ENCODE measurements at places on chromosomes 12 and 14.

DNA sequence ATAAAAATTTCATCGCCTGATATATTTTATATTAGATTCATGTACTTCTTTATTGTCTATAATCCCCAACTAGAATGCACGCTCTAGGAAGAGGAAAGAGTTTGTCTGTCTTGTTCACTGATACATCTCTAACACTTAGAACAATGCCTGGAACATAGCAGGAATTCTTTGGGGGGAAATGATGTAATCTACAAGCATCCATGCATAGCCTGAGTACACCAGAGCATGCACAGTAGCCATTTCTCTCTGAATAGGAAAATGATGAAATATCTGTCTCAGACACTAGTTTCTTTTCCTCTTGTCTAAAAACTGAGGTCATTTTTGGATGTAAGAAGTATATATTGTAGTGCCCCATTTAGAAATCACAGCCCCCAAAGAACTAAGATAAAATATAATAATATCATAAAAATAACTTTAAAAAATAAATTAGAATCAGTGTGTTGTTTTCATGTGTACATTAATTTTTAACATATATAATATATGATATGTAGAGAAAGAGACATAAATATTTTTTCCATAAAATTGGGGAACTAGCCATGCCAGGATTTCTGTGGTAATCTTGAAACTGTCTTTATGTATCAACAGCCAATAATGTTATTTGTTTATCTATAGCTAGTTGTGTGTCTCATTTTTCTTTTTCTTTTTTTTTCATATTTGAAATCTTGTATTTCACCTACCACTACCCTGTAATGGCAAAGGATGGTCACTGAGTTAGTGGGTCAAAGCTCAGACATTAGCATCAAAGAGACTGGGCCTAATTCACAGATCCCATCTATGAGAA is 155.6 kb upstream of the TMCC3 start:
- no peak for DNase-seq

DNA sequence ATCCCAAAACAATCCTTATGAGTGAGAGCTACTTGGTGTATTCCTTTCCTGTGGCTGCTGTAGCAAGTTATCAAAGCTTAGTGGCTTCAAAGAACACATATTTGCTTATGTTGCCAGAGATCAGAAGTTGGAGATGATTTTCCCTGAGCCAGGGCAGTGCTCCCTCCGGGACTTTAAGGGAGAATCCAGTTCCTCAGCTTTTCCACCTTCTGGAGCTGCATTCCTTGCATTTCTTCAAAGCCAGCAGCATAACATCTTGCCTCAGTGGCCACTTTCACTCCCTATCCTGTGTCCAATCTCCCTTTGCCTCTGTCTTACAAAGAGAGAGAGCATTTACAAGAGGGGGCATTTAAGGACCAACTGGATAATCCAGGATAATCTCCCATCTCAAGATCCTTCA is 33.7 kb downstream of the P2RX7 start:
- DNase-seq: no peak

DNA sequence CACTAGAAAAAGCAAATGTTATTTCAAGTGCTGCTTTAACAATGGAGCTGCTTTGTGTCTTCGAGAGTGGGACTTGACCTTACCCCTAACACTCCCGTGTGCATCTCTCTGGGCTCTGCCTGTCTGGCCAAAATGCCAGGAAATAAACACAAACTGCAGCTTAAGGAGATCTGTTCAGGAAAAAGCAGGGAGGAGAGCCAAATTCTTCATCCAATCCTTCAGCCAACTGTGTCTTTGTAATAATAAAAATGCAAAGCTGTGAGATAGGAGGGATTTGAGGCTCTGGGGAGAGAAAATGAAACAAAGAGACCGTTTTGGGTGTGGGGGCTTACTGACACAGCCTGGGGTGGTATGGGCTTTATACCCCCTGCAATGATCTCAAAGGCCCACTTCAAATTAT is 85.8 kb upstream of the WSCD2 start:
- DNase-seq: no peak

DNA sequence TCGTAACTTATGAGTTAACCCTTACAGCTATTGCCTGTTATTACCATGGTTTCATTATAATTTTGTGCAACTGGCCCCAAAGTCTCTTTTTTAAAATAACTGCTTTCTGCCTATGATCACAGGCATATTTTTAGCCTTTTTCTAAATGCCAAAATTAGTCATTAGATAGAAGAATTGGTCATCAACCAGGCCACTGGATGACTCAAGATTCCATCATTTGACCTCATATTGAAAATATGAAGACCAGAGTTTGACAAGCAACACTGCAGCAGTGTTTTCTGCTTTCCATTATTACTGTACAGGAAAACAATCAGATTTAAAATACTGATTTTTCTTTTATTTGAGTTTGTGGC is 54.7 kb upstream of the OTOGL start:
- no peak for DNase-seq

DNA sequence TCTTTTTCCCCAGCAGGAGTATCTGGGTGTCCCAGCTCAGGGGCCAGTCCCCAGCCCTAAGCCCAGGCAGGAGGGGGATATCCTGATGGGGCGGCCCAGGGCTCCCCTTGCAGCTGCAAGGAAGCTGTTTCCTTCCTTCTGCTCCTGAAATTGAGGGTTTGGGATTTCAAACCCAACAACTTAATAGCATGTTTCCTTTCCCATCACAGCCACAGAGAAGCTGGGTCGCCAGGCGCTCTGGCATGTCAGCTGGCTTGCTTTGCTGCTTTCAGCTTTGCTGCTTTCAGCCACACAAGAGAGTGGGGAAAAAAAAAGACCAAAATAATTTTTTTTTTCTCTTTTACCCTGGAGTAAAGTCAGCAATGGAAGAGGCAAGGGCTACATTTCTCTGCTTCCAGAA is 30.0 kb downstream of the HVCN1 start:
- DNase-seq: no peak

DNA sequence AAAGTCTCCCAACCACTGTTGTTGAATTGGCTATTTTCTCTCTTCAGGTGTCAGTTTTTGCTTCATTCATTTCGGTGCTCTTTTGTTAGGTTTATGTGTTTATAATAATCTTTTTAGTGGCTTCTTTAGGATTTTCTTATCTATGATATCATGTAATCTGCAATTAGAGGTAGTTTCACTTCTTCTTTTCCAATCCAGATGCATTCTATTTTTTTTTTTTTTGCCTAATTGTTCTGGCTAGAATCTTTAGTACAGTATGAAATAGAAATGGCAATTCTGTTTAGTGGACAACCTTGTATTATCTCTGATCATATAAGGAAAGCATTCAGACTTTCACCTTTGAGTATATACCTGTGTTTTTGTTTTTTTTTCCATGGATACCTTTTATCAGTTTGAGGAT is 17.4 kb downstream of the CNOT2 start:
- DNase-seq: no peak

GRCh38 chr12:724194-724855 is 28.1 kb upstream of the WNK1 start:
- no peak for DNase-seq

GRCh38 chr12:22018860-22019259 is 27.2 kb upstream of the CMAS start:
- DNase-seq: no peak

GRCh38 chr14:65336191-65336591 is 76.3 kb upstream of the FUT8 start:
- no peak for DNase-seq

DNA sequence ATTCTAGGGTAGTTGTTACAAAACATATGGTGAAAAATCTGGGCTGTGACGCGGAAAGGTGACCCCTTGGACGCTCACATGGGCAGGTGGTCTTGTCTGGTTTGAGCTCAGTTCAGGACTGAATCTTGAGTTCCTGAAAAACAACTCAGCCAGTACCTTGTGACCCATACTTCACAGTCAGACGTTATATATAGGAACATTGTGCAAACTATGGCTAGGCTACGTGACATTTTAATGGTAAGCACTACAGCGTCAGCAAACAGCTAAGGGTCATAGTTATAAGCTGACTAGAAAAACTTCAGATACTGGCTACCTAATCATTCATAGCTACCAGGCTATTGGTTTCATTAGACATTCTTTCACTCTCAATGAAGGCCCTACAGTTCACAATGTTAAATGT is 14.8 kb upstream of the EDDM3A start:
- no peak for DNase-seq

DNA sequence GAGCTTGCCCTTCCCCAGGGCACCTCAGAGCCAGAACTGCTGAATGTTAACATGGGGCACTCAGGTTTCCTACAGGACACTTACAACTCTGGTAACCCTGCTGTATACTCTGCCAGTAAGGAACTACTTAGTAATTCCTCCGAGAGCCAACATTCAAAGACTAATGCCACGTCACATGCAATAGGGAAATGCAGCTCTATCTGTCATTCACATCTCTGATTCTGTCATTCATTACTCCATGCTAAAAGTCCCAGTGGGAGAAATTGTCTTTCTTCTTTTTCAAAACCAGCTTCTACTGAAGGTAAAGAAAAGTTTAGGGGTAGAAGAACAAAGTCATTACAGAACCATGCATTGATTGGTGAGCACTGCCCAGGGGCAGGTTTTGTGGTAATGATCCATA is 189.2 kb downstream of the DAD1 start:
- no peak for DNase-seq

DNA sequence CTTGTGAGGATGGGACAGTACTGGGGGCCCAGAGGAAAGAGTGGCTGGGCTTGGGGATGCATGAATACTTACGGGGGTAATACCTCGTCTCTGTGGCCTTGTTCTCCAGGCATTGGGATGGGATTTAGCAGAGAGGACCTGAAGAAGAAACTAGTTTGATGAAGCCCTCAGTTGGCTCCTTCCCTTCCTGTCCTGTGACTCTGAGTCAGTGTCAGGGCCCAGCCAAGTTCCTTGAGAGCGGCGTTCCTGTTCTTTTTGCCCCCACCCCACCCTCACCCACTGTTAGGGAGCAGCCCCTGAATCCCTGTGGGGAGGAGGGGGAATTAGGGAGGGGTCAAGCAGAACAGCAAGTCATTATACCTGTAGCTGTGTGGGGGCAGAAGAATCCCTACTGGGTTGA is 5.2 kb upstream of the LRP1-AS start:
- DNase-seq: no peak

DNA sequence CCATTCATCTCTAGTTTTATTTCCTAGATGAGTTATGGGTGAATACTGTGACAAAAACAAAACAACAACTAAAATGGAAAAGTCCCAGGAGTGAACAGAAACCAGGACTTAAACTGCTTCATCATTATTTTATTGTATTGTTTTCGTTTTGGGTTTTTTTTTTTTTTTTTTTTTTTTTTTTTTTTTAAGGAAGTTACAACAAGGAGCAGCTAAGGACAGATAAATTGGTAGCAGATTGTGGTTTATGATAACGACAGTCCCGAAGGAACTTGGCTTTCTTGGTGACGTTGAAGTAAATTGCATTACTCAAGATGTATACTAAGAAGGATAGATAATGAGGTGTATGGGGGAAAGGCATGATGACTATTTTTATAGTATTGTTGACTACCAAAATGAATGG is 866.3 kb downstream of the NRXN3 start:
- DNase-seq: no peak

GRCh38 chr12:110174373-110174996 is 50.3 kb downstream of the IFT81 start:
- DNase-seq: no peak

DNA sequence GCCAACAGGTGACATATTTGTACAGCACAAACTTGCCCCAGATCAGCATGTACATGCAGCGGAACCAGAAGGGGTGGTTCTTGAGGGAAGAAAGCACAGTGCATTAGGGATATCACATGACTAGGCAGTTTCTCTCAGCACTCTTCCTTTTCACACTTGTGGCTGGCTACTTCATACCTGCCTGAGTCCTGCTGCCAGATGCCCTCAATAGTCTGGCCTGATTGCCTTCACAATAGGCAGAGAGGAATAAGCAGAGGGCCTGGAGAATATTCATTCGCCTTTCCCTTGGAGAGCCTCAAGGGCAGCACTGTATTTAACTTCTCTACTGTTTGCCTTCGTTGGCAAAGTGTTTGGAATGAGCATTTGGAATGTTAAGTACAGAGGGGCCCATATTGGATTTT is 7.9 kb downstream of the EMG1 start:
- DNase-seq: no peak

DNA sequence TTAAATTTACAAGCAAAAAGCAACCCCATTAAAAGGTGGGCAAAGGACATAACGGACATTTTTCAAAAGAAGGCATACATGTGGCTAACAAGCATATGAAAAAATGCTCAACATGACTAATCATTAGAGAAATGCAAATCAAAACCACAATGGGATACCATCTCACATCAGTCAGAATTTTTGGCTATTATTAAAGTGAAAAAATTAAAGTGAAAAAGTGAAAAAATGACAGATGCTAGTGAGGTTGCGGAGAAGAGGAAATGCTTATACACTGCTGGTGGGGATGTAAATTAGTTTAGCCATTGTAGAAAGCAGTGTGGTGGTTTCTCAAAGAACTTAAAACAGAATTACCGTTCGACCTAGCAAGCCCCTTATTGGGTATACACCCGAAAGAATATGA is 7.9 kb downstream of the OTOGL start:
- no peak for DNase-seq

- DNase-seq: no peak
Measured at GRCh38 chr12:113005762-113006161, 27.4 kb downstream of the OAS2 start.

DNA sequence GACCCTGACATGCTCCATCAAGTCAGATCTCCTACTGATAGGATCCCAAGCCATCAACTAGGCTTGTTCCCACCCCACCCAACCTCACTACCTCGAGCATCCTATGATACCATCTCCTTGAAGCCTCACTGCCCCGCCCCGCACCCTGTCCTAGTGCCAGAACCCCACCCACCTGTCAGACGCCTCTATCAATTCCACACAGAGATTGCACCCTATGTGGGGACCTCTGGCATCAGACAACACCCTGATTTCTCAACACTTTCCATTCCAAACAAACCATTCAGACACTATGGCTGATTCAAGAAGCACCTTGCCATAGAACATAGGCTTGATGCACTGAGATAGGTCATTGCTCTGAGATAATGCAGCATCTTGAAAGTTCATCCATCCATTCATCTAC is 3.1 kb upstream of the GLTP start:
- DNase-seq: no peak

GRCh38 chr12:112430929-112431328 is 12.2 kb downstream of the PTPN11 start:
- no peak for DNase-seq

- DNase-seq: no peak
Measured at GRCh38 chr12:118330421-118331018, 42.2 kb downstream of the TAOK3 start.

GRCh38 chr14:65723348-65723747 is 310.8 kb downstream of the FUT8 start:
- no peak for DNase-seq

DNA sequence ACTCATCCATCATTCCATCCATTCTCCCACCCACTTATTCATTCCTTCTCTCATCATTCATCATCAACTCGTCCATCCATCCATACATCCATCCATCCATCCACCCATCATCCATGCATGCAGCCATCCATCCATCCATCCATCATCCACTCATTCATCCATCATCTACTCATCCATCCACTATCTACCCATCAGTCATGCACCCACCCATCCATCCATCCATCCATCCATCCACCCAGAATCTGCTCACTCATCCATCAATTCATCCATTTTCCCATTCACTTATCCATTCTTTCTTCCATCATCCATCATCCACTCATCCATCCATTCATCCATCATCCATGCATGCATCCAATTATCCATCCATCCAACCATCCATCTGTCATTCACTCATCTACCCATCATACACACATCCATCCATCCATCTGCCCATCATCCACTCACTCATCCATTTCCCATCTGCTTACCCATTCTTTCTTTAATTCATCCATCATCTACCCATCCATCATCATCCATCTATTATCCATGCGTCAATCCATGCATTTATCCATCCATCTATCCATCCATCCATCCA is 107.1 kb upstream of the WSCD2 start:
- DNase-seq: no peak

GRCh38 chr12:112944024-112944690 is 5.9 kb downstream of the OAS3 start:
- no peak for DNase-seq

Measured in stimulated activated CD8-positive, alpha-beta memory T cell treated with anti-CD3 and anti-CD28 coated beads, Interleukin-4, amount 100 ng/mL, for 1 hour (primary cell).